ENCODE measurements at places on chromosomes 1 and 21. TPM values are rescaled to one million over a fixed set of nuclear protein-coding genes. Genes with fewer than 3 reads are reported as not detected.

The PM20D1 gene
- 0.77 TPM for total RNA-seq

The SYCP1 gene
- total RNA-seq, result not detected

The CASQ1 gene
- total RNA-seq, result 23.6 TPM

The LMX1A gene
- 0.22 TPM for total RNA-seq

The TMPRSS3 gene
- 2.7 TPM for total RNA-seq

The IVL gene
- not detected for total RNA-seq

The ELF3 gene
- total RNA-seq, result not detected

The CD52 gene
- total RNA-seq, result 3.1 TPM

The CDC42SE1 gene
- 38.2 TPM for total RNA-seq

The INSRR gene
- total RNA-seq, result 0.11 TPM

The CRB1 gene
- total RNA-seq, result not detected

The PLPPR4 gene
- 0.12 TPM for total RNA-seq

The UBL4B gene
- not detected for total RNA-seq

The OR6N1 gene
- total RNA-seq, result not detected

The MYBPH gene
- total RNA-seq, result not detected

The CA6 gene
- total RNA-seq, result not detected

The NTMT2 gene
- 2.1 TPM for total RNA-seq

The OR2T35 gene
- total RNA-seq, result not detected

The C1QTNF12 gene
- total RNA-seq, result not detected

The S100A7 gene
- not detected for total RNA-seq

The SHE gene
- total RNA-seq, result 11.3 TPM

The PTPRU gene
- 8.1 TPM for total RNA-seq

The SYDE2 gene
- total RNA-seq, result 25.8 TPM

The NUP133 gene
- total RNA-seq, result 35.5 TPM

The FCER1G gene
- 50.1 TPM for total RNA-seq

The SLC19A1 gene
- total RNA-seq, result 4.1 TPM

The EPHB2 gene
- 0.56 TPM for total RNA-seq

The TTLL7 gene
- 8.2 TPM for total RNA-seq

The CTSS gene
- 15.2 TPM for total RNA-seq

The MORC3 gene
- total RNA-seq, result 21.3 TPM

The SLFNL1 gene
- 0.25 TPM for total RNA-seq

The CLDN8 gene
- total RNA-seq, result not detected

The FCRL1 gene
- total RNA-seq, result not detected

The CIART gene
- total RNA-seq, result 23.3 TPM

The KANK4 gene
- total RNA-seq, result 0.10 TPM

The MROH7 gene
- total RNA-seq, result 10.7 TPM

The PCBP3 gene
- total RNA-seq, result 2.5 TPM

The GJA9 gene
- total RNA-seq, result not detected
